Activated T-cell treated with anti-CD3 and anti-CD28 coated beads for 24 hours (primary cell): ENCODE measurements at places on chromosomes 2 and 18.

- DNase-seq = no peak
These were observed 323.9 kb downstream of the XIRP2 start for GRCh38 chr2:167212014-167212648.

GRCh38 chr2:80280598-80280997 is 24.0 kb downstream of the LRRTM1 start:
- no peak for DNase-seq

GRCh38 chr2:96485751-96486651 is 19.2 kb downstream of the NEURL3 start:
- peak; percentile 71 for DNase-seq

DNA sequence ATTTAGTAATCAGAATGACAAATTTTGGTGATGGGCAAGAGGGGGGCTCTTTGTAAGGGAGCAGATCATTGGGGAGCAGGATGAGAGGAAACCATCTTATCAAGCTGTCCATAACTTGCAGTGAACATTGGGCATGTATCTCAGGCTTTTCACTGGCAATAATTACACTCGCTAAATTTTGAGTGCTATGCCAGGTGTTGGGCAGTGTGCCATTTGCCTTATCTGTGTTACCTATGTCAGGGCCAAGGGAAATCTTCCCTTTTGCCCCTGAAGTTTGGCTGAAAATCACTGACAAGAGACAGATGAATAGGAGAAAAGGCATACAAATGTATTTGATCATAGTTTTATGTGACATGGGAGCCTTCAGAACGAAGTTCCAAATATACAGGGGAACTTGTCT is 39.0 kb downstream of the NOSTRIN start:
- no peak for DNase-seq

- DNase-seq = no peak
These were observed 10.9 kb downstream of the NHEJ1 start for GRCh38 chr2:219149667-219150066.
